ENCODE measurements at places on chromosomes 3 and 15. TPM values are rescaled to one million over a fixed set of nuclear protein-coding genes. Genes with fewer than 3 reads are reported as not detected.

The NKIRAS1 gene
- total RNA-seq, result 1.1 TPM

The BFSP2 gene
- total RNA-seq, result 1.0 TPM

The FGF12 gene
- not detected for total RNA-seq

The ACKR2 gene
- 1.00 TPM for total RNA-seq

The MASP1 gene
- total RNA-seq, result not detected

The DHFR2 gene
- 10.7 TPM for total RNA-seq

The TGM4 gene
- total RNA-seq, result not detected

The ARHGEF26 gene
- 0.09 TPM for total RNA-seq

The ZPLD1 gene
- not detected for total RNA-seq

The LINGO1 gene
- total RNA-seq, result not detected

The SOX2 gene
- not detected for total RNA-seq

The DAZL gene
- total RNA-seq, result not detected
